CD4-positive, alpha-beta memory T cell (primary cell): ENCODE measurements at places on chromosomes 1 and 21. TPM values are rescaled to one million over a fixed set of nuclear protein-coding genes. Genes with fewer than 3 reads are reported as not detected.

Gene CYP4B1
- not detected for total RNA-seq

Gene PADI1
- not detected for total RNA-seq

Gene COL16A1
- not detected for total RNA-seq

Gene PLA2G4A
- 0.25 TPM for total RNA-seq

- no peak for DNase-seq
Observed at GRCh38 chr1:71738910-71739309, 543.4 kb downstream of the NEGR1 start.

- DNase-seq = no peak
Observed at GRCh38 chr1:215971793-215972441, 404.8 kb downstream of the KCTD3 start.

DNA sequence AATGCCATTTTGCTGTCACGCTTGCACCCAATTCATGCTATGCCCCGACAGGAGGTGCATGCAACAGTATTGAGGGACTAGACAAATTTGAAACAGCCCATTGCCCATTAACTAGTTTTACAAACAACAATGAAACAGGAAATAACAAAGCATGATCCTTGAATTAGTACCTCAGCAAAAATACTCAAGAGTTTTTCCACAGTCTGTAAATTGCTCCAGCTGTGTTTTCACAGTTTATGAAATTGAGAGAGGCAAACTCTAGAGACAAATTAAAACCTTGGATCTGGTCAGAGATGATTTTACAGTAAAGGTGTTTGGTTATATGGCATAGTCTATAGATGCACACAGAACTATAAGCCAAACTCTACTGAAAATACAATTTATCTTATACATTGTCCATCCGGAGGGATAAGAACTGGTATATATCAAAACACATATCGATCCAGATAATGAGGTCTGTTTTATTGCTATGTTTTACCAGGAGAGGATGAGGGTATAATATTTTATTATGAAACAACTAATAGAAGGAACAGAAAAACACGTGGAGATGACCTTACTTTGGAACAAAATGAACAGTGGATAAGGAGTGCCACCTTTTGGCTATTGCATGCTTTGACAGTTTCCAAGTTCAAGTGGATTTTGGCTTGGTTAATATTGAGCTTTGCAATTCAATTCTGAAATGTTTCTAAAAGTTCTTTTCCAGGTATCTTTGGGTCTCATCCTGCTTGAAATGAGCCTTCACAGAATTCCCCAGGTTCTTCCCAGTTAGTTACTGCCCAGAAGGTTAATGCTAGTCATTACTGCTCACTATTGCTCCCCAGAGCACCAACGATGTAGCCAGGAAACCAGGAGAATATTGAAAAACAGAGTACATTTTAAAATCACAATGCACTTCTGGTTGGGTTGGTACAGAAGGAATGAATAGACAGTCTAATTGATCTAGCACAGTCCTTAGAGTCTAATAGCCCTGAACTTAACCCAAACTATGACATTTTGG, 45.7 kb downstream of the ZC3H11B start:
- no peak for DNase-seq

DNA sequence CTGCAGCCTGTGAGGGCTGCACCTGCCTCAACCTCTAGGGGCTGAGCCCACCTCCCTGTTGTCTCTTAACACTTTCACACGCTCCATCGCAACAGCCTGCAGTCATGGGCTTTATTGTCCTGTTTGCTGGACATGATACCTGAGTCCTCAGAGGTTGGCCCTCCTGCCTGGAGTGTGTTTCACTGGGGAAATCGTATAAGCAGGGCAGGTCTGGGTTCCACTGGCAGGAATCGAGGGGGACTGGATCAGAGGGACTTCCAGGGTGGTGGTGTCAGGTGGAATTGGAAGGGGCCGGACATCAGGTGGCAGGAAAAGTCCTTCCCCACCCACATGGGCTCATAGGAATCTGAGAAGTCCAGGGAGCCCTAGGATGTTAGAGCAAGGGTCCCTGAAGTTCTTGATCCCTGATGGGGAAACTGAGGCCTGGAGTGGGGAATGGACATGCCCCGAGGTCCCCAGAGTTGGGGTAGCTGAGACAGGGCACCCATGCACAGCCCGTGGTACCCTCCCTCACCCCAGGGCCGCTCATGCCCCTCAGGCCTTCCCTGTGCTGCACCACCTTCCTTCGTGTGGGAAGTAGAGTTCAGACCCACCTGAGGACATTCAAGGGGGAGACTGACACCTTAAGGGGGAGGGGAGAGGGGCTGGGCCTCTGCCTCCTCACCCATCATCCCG, 66.6 kb downstream of the PIK3CD start:
- DNase-seq = no peak

DNA sequence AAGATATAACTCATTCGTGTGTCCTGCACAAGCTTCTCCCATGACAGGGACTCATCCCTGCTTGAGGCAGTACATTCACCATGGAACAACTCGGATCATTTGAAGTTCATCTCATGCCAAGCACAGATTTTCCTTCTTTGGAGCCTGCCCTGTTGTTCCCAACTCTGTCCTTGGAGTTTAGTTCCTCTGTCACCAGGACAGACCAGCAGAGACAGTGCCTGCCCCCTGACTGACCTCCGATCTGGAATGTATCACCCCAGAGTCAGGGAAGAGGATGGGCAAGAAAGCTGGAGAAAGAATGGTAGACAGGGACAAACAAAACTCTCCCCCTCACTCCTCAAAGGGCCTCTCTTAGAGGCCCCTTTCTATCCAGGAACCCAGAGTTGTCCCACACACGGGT, 5.0 kb downstream of the SHISAL2A start:
- no peak for DNase-seq

DNA sequence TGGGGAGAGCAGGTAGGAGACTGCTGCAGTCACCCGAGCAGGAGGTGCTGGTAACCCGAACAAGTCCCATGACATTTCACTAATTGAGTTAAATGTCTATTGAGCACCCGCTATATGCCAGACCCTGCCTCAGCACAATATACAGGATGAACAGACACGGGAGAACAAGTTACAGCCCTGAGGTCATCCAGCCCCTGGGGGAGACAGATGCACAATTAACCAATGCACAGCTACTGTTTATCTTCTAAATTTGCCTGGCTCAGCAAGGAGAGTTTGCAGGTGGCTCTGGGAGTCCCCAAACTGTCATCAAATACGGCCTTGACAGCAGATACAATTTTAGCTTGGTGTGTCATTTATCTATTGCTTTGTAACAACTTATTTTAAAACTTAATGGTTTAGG, 18.1 kb downstream of the CITED4 start:
- no peak for DNase-seq

GRCh38 chr1:94859174-94859573, 39.0 kb downstream of the SLC44A3 start:
- DNase-seq = no peak

- no peak for DNase-seq
Observed at GRCh38 chr1:204426035-204426436, 14.4 kb upstream of the PPP1R15B start.

DNA sequence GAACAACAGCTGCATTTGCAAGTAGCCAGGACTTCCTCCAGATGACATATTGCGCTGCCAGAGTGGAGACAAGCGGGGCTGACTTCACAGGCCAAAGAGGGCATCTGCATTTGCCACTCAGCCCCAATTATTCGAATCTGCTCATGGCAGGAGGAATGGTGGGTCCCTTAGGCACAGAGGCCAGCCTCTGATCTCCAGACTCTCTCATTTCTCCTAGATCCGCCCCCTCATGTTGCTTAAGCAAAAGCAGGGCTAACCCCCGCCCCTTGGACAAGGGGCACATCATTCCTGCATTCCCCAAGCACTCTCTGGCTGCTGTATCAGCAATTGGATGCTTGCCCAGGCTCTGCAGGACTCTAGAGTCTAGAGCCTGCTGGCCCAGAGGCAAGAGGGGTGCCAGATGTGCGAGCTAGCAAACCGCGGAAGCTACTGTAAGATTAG, 262.4 kb downstream of the ST6GALNAC3 start:
- DNase-seq = no peak

DNA sequence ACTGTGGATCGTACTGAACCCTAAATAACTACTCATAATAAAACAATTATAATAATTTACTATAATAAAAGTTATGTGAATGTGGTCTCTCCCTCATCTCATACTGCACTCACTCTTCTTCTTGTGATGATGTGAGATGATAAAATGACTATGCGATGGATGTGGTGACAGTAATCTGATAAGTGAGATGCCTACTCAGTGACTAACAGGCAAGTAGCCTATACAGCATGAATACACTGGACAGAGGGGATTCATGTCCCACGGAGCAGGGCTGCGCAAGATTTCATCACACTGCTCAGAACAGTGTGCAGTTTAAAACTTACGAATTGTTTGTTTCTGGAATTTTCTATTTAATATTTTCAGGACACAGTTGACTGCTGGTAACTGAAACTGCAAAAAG, 304.0 kb downstream of the DUSP10 start:
- no peak for DNase-seq

GRCh38 chr1:111392460-111392945, 35.0 kb downstream of the OVGP1 start:
- no peak for DNase-seq
